ENCODE measurements at places on chromosomes 6 and 20.

DNA sequence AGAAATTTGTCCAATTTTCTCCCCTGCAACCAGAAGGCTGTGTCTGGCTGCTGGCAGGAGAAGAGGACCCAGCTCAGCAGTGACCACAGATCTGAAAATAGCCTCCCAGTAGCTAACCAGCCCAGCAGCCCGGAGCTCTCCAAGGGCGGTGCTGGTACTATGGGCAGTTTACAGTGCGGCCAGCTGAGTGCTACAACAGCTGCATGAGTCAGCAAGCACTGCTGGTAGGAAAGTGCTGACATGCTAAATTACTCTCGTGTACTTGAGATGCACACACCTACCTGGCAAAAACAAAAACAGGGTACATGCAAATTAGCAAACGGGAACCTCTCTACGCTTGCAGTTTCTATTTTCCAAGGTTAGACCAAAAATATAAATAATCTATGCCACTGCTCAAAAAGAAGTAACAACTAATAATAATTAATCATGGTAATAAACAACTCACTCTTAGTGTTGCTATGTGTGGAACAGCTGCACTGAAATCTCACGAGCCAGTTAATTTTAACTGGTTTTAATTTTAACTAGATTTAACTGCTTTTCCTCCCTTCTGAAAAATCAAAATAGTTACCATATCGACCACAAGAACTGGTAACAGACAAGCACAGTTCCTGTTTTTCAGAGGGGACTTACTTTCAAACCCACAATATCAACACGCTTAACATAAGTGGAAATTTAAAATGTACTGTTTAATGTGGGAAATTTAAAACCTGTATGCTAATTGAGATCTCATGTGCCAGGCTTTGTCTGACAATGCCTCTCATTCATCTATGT, 10.8 kb downstream of the BACH2 start:
- DNase-seq: peak; percentile 22

- DNase-seq: no peak
These were observed 38.3 kb downstream of the ARHGAP18 start for GRCh38 chr6:129671442-129672340.

GRCh38 chr6:63816401-63816981, 180.9 kb downstream of the PHF3 start:
- DNase-seq: no peak

GRCh38 chr20:9110365-9110764, 41.5 kb downstream of the PLCB4 start:
- DNase-seq: no peak

- no peak for DNase-seq
These were observed 57.0 kb downstream of the RNF144B start for GRCh38 chr6:18444111-18444510.

DNA sequence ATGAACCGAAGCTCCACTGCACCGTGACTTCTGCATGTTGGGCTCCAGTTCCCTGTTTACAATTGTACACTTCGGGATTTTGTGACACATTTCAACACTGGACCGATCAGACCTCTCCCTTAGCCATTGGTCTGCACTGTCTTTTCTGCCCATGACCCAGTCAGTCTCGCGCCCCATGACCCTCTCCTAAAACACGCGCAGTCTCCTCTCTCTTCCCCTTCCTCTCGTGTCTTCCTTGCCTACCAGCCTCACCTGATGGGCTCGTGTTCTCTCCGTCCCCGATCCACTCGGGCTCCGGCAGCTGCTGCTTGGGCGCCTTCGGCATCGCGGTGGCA, 535 bp upstream of the ABCF1 start:
- no peak for DNase-seq

DNA sequence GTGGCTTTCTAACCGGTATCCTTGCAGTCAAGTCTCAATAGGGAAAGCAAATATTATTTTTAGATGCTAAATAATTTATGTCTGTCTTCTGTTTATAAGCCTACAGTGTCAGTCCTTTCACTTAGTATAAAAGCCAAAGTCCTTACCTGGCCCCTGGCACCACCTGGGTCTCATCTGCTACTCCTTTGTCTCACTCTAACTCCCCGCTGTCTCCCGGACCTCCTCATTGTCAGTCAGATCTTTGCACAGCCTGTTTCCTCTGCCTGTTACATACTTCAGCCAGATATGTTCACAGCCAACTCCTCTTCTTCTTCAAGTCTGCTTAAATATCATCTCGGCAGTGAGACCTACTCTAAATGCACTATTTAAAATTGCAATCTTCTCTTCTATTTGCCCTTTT, 84.2 kb downstream of the THEMIS start:
- no peak for DNase-seq

DNA sequence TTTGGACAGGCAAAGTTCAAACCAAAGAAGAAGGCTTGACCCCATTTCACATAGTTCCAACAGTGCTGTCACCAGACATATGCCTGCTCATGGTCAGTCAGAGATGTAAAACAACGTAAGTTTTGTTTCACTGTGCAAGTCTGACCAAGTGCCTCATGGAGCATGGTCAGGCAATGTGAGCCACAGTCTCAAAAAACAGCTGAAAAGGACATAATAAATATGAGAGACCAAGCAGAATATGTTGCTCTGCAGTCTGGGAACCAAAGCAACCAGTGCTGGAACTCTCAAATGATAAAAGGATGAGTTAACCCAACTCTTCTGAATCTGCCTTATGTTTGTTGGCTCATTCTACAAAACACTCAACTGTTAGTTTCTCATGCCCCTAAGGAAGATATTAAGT, 39.9 kb upstream of the DST start:
- DNase-seq: no peak

DNA sequence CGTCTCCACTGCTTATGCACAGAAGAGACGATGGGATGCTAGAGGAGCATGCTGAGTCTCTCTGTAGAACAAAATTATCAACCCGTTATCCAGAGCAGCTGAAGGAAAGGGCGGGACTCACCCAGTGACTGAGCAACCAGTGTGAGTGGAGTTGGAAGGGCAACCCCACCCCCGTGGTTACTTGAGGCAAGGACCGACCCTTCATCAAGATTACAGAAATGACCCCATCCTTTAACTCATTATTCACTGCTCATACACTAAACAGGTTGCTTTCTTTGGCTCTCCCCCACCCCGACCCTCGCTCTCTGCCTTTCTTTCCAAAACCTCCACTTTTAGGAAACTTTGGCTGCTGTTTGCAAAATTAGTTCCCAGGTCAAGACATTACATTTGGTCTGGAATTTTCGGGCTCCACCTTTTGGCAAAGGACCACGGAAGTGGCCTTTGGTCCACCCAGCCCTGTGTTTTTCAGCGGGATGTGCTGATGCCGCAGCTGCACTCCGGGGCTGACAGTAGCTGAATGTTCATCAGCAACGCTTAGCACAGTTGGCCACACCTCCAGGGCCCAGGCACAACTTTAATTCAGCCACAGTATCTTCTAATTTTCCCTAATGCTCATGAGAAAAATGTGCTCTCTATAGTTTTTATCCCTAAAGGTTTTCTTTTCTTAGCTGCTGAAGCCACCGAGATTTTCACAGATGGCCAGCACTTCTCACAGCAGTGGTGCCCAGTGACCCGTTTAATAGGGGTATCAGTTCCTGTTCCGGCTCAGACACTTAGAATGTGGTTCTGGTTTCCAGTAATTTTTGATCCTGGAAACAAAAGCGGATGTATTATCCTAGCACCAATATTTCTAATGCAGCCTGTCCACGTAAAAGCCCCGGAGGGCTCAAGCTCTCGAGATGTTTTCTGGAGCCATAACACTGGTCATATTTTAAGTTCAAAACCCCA, 103.6 kb upstream of the NXT1 start:
- no peak for DNase-seq

DNA sequence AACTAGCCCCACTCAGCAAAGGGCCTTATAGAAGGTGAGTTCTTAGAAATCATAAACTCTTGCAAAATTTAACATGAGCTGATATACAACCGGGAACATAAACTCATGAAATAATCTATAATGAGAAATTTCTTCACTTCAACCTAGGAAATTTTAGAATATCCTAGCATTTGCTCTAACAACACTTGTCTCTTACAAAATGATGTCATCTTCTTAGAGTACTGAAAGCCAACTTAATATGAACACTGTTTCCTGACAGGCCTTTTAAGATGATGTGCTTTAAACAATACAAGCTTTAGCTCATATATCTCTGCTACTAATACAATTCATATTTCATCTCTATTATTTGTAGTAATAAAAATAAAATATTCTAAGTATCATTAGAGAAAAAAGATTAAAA, 932 bp downstream of the PACRG start:
- DNase-seq: no peak
